ENCODE measurements at places on chromosomes 12 and 14.

DNA sequence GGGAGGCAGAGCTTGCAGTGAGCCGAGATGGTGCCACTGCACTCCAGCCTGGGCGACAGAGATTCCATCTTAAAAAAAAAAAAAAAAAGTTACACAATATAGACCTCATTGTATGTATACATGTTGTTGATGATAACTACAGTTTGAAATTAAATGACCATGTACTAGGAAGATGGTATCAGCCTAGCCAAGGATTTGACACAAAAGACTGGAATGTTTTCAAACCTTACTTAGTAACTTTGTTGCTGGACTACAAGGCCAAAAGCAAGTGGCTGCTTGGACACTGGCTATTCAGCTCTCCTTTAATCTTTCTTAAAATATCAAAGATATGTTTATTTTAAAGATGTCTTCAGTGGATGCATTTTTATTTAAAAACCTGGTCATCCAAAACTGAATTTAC is 18.9 kb upstream of the NUDT4 start:
- DNase-seq, result no peak

GRCh38 chr12:31804185-31804504 is 75.3 kb upstream of the AMN1 start:
- no peak for DNase-seq

DNA sequence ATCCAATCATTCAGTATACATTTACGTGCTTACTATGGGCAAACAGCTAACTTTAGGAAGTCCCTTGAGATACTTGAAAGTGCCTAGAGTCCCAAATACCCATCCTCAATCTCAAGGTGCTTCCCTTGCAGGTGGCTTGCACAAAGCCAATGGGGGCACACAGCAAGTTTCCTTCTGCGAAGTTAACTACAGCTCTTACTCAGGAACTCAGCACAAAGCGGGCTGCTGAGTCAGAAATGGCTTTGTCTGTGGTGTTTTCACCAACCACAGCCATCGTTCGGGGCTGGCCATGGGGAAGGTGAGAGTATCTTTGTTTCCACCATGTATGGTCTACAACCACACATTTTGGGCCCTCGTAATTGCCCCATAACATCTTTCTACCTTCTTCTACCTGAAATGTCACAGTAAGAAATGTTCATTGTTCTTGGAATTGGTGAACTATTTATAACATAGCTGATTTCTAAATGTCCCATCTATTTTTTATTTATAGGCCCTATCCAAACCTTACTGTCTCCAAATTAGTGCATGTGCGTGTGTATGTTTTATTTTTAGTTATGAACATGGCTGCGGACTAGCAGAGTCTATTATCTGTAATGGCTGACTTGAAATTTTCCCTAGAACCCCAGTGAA is 13.9 kb downstream of the MFAP5 start:
- DNase-seq, result peak; percentile 13

DNA sequence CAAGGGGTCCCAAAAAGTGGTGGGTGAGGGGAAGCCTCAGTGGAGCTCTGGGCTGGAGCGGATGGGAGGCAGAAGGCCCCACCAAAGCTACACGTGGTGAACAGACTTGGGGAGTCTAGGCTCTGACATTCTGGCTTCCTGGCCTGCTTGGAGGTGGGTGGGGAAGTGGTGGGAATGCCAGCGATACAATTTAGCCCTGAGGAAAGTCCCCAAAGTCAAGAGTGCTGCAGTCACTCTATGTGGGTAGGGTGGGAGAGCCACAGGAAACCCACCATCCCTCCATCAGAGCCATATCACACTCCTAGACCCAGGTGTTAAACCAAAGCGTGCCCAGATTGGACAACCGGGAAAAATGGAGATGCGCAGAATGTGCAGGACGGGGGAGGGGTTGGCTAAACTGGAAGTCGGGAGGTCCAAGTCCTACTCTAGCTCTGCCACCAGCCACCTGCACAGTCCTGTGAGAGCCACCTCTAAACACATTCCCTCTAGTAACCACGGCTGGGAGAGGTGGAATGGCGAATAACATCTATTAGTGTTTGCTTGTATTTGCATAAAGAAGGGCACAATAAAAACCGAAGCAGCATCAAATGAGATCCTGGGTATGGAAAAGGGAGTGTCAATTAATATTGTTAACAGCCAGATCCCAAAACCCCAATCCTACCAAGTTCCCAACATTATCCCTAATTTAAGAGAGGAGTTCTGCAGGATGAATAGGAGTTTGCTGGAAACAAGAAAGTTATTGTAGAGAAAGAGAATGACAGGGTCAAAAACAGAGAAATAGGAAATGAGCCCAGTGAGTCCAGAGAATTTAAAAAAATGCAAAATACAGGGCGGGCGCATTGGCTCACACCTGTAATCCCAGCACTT is 14.0 kb upstream of the CD9 start:
- DNase-seq, result no peak

DNA sequence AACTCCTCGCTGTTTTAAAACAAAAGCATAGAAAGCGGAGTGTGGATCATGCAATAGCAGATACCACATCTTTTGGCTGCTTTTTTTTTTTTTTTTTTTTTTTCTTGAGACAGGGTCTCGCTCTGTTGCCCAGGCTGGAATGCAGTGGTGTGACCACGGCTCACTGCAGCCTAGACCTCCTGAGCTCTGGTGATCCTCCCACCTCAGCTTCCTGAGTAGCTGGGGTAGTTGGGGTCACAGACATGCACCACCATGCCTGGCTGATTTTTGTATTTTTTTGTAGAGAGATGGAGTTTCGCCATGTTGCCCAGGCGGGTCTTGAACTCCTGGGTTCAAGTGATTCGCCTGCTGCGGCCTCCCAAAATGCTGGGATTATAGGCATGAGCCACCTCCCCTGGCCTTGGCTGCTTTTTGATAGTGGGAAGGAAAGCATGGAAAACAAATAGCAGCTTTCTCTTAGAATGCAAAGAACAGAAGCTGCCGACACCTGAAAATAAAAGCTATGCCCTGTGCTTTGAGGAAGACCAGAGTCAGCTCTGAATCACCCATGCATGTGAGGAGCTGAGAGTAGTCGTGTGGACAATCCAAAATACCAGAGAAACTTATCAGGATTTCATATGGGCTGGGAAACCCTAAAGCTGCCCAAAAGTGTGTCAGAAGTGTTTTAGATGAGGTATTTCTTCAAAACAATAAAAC is 3.6 kb upstream of the ELK3 start:
- no peak for DNase-seq

DNA sequence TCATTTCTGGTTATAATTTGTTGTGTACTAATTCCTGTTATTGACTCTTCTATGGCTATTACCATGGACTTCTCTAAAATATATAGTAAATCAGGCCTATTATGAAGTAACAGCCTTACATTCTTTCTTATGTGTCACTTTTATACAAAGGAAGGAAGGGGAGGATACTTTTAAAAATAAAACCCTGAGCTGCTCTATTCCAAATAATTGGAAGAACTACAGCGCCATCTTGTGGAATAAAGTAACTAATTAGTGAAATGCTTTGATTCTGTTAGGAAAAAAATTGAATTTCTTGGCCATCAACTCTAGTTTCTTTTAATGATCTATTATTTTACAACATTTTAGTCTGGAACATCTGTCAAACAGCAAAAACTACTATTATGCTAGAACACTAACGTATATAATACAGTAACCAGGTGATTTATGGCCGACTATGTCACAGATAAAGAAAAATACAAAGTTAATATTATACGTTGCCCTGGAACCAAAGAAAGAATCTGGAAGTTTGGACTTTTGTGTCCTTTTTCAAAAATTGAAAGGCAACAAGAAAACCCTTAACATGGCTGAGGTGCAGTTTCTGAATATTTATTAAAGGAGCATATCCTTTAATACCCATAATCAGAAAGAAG is 55.0 kb upstream of the NELL2 start:
- no peak for DNase-seq

DNA sequence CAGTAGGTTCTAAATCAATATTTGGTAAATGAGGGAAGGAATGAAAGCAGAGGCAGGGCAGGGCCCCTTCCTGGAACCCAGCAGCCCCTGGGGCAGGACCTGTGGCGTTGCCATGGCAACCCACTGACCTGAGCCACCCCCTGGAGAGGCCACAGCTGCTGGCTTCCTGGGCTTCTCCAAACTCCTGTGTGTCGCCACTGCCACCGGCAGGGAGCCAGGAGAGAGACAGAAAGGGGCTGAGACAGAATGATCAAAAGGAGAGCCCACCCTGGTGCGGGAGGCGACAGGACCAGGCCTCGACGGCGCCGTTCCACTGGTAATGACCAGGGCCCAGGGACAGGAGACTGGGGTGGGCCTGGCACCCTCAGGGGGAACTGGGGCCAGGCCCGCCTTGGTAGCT is 18.2 kb downstream of the RFX4 start:
- DNase-seq, result no peak

GRCh38 chr14:49218436-49219092 is 367.6 kb downstream of the RPS29 start:
- DNase-seq, result no peak

DNA sequence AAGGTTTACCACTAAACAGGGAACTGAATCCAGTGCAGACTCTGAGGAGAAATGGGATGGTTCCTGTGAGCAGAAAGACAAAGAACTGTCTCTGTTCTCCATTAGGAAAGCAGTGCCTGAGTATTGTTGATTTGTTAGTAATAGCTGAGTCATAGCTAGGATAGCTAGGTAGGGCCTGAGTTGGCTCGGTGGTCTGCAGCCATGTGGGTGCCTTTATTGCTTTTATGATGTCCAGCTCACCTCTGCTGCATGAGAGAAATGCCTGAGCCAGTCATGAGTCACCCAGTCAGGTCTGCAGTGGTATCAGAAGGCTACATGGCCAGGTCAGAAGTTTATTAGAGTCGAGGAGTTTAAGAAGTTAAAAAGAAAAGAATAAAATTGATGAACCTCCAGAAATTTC is 24.2 kb downstream of the TRHDE start:
- no peak for DNase-seq

GRCh38 chr12:14756334-14757143 is 46.7 kb downstream of the WBP11 start:
- no peak for DNase-seq

DNA sequence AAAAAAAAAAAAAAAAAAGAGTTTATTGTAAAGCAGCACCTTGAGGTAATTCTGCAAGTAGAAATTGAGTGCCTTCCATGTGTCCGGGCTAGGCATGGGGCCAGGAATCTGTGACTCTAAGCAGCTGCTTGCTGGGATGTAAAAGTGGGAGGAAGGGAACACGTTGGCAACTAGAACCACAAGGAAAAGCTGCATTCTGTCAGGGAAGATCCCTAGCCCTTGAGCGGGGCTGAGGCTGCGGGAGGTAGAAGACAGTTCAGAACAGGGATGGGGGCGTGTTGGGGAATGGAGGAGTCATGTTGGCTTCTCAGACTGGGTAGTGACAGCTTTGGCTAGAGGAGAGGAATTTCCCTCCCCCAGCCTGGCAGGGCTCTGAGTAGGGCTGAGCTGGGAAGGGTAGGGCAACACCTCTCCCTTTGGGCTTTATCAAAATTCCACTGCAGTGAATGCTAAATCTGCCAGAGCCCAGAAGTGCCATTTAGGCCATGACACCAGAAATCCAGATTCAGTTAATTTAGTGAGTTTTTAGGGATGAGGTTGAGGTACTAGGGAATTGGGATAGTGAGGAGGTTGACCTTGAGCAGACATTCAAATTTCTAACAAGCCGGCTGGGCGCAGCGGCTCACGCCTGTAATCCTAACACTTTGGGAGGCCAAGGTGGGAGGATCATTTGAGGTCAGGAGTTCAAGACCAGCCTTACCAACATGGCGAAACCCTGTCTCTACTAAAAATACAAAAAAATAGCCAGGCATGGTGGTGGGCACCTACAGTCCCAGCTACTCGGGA is 3.4 kb upstream of the TRAFD1 start:
- no peak for DNase-seq

DNA sequence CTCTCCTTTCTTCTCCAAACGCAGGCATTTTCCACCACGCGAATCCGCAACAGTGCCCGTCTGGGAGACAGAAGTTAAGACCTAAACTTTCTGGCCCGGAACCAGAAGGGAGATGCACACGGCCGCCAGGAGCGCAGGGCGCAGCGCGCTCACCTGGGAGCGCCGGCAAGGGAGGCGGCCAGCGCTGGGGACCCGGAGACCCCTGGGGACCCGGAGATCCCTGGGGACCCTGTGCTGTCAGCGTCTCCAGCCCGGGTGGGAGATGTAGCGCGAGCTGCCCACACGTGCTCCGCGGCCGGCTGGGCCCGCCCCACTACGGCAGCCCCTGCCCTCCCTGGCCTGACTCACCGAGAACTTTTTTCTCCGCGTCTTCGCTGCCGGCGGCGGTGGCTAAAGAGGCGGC is 620 bp downstream of the YBX3 start:
- peak; percentile 38 for DNase-seq

DNA sequence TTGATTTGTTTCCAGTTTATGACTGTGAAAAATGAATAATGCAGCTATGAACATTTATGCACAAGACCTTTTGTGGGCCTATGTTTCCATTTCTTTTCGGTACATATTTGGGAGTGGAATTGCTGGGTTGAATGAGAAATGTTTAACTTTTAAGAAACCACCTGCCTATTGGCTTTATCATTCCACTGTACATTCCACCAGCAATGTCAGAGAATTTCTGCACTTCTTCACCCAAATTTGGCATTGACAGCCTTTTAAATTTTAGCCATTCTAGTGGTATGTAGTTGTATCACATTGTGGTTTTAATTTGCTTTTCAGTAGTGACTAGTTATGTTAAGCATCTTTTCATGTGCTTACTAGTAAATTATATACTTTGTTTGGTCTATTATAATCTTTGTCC is 317.0 kb upstream of the TMTC1 start:
- DNase-seq, result no peak

DNA sequence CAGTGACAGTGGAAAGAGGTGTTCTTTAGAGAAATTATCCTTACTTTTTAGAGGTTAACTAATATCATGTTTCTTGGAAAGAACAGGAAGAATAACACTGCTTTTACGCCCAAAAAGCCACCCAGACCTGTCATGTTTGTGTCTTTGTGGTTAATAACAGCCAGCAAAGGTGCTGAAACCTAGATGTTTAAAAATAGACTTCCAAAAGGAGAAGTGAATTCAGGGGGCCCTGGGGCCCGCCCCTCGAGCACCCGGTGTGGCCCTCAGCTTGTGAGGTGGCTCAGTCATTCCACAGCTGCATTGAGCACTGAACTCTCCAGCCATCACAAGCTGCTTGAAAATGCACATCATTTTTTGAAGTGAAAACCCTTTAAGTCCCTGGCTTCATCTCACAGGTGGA is 20.8 kb upstream of the AMN start:
- no peak for DNase-seq

- no peak for DNase-seq
These were observed 3.7 kb downstream of the ABHD12B start for GRCh38 chr14:50875359-50876070.

DNA sequence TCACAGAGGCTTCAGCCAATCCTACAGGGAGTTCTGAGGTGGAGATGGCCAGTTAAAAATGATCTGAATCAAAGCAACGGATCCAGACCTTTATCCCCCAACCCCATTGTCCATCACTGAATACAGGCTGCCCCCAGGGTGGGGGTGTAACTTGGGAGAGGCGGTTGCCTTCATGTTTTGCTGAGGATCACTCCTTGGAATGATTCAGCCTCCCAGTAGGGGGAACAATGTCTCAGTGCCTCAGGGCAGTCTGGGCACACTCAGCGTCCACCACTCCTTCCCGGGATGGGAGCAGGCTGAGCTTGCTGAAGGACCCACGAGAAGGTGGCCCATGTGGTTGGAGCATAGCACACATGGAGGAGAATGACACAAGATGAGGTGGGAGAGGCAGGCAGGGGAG is 60.2 kb downstream of the RFX4 start:
- no peak for DNase-seq

GRCh38 chr12:88781909-88782308 is 201.6 kb upstream of the KITLG start:
- DNase-seq, result no peak

- DNase-seq, result no peak
These were observed 290.3 kb downstream of the NAV3 start for GRCh38 chr12:78120866-78121560.

GRCh38 chr12:46160101-46160980 is 108.5 kb downstream of the SLC38A1 start:
- DNase-seq, result no peak
